CD4-positive, alpha-beta T cell treated with Interferon alpha-2 for 1 hour (primary cell): ENCODE measurements at places on chromosomes 13 and 19.

DNA sequence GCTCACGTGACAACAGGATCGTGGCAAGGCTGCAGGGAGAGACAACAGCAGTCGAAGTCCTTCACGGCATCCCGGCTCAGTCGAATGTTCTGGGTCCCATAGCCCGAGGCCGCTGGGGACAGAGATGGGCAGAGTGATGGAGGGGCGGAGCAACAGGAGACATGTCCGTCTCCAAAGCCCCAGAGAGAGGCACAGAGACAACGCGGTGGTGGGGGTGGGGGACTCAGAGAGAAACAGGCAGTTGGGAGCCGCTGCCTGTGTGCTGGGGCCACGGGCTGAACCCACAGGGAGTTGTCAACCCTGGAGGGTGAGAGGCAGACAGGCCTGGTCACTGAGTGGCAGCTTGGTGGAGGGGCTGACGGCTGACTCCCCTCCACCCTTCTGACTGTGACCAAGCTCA is 20.4 kb downstream of the NOSIP start:
- DNase-seq = no peak

DNA sequence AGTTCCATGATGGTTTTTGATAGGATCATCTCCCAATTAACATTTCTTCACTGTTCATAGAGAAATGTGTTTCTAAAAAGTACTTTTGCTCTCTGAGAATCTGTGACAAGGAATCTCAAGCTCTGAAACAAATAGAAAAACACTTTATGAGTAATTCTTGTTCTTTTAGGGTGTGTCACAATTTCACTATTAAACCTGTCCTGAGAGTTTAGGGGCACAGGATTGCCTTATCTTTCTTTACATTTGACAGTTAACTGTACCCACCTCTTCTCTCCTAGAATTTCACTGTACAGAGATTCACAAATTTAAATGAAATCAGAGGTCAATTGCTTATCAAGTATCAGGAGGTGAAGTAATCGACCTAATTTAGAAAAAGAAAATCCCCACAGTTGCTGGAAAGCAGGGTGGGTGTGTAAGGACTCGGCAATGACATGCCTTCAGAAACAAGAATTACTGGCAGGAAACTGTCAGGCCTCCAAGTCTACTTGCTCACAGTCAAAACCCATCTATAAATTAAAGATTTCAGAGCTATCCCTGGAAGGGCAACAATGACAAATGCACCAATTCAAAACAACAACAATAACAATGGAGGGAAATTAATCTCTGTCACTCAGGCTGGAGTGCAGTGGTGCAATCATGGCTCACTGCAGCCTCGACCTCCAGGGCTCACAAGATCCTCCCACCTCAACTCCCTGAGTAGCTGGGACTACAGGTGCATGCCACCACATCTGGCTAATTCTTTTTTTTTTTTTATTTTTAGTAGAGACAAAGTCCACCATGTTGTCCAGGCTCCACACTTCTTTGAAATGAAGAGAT is 250.2 kb downstream of the ABCC4 start:
- DNase-seq = no peak

DNA sequence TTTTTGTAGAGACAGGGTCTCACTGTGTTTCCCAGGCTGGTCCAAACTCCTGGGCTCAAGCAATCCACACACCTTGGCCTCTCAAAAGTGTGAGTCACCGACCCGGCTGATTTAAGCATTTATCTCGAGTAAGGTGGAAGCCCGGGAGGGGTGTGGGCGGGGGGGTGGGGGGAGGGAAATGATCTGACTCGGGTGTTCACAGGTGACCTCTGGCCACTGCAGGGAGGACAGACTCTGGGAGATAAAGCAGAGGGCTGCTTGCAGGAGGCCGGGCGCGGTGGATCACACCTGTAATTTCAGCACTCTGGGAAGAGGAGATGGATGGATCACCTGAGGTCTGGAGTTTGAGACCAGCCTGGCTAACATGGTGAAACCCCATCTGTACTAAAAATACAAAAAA is 7.9 kb downstream of the DENND1C start:
- no peak for DNase-seq

DNA sequence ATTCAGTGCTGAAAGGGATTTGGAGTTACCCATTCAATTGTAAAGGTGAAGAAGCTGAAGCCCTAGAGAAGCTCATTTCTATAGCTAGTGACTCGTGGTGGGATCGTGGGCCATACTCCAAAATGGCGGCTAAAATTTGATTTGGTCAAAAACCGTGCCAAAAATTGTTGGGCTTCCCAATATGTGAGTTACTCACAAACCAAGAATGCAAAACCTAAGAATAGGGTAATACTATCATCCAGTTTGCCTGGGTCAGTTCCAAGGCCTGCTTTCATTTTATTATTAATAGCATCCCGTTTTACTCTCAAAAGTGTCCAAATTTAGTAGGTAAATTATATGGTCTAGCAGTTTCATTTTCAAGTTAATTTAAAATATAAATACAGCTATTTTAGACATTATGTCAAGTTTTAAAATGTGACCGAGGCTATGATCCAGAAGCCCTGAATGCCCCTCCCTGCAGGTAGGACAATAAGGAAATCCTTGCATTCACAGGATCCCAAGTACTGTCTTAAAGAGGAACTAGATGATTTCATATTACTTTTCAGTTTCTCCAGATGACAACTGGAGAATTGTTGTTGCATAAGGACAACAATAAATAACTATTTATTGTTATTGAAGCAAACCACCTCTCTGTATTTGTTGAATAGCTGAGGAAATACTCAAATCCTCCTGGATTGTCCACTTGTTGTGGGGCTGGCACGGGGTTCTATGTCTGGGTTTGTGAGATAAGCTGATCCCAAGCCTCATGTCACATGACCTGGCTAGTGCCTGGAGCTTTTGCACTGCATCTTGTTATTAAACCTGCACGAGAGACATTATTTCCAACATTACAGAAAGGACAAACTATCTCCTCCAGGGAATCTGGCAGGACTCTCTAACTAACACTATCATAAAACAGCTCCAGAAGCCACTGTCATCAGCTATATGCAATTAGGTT is 11.6 kb upstream of the RAP2A start:
- DNase-seq = no peak

- no peak for DNase-seq
These were observed 1528.6 kb upstream of the SLC10A2 start for GRCh38 chr13:104594806-104595205.

DNA sequence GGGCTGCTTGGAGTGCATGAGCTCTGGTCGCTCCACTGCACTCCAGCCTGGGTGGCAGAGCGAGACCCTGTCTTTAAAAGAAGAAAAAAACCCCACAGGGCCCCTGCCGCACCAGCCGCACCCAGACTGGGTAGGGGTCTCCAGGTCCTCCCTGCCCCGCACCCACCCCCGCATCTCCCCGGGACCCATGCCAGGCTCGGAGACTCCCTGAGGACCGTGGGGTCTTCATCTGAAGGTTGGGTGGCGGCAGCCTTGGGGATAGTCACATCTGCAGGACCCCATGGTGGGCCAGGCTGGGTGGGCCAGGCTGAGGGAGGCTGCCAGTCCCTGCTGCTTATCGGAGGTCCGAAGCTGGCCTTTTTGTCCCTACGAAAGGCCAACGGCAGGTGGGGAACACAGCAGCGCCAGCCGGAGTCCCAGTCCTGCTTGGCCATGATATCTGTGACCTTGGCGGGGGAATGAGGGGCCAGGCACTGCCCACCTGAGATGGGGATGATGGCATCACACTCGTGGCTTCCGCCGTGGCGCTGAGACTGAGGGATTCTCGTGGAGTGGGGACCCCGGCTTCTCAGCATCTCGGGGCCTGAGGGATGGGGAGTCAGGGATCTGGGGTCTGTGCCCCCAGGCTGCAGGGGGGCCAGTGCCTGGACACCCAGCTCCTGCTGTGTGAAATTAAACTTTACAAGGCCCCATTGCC is 11.1 kb downstream of the EFNA2 start:
- no peak for DNase-seq

DNA sequence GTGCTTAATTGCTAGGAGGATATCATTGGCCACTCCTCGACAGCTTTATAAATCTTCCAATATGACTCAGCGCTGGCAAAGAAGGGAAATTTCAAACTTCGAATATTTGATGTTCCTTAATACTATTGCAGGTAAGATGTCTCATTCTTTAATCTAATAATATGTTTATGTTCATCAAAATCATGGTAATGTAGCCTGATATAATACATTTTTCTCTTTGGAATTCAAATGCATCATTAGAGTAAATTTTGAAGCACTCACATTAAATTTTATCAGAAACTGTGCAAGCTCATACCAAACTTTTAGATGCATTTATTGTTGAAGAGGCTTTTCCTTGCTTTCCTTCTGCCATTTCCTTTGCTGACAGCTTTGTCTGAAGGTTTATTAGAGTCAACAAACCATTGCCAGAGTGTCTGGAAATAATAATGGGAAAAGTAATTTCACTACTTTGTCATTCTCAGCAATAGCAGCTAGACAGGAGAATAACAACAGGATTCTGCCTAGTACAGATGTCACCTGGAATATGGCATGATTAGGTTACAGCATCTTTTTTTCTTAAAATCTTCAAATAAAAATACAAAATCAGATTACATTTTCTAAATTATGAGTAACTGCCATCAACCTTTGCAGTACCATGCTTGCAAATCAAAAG is 78.6 kb upstream of the MAB21L1 start:
- no peak for DNase-seq

- no peak for DNase-seq
These were observed 538 bp downstream of the LSM4 start for GRCh38 chr19:18322318-18322758.

DNA sequence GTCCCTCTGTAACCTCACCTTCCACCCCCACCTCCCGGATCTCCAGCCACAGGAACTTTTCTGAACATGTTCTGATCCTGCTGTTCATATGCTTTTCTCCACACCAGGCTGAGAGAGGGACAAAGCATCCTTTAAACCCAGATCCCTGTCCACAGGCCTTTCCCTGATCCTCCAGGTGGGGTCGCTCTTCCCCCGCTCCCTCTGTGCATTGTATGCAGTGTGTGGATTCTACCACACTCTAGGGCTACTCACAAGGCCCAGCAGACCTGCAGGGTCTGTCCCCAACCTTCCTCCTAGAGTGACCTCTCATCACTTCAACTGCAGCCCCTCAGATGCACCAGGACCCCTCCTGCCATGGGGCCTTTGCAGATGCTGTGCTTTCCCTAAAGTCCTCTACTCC is 1200.6 kb downstream of the UQCRFS1 start:
- DNase-seq = no peak

DNA sequence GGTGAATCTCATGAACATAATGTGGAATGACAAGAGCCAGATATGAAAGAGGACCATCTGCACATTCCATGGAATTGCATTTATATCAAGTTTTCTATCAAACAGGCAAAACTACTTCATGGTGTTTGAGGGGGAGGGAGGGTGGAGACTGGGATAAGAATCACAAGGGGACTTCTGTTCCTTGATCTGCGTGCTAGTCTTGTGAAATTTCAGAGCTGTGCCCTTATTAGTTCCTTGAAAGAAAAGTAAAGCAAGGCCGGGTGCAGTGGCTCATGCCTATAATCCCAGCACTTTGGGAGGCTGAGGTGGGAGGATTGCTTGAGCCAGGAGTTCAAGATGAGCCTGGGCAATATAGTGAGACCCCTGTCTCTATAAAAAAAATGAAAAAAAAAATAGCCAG is 30.2 kb upstream of the CEBPG start:
- DNase-seq = no peak

DNA sequence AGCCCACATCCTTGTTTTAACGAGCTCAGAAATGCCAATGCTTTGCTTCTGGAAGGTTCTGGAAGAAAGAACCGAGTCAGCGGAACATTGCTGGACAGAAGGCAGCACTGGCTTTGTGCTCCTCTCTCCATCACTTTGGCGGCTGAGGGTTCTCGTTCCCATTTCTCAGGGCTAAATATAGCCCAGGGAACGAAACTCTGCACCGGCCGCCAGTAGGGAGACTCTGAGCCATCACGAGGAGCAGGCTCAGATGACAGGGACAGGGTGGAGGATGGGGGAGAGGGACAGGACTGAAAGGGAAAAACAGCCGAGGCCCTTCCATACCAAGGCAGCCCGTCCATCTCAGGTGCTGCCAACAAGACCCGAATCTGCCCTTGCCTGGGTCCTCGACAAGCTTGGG is 166.4 kb downstream of the CACNA1A start:
- DNase-seq = no peak

DNA sequence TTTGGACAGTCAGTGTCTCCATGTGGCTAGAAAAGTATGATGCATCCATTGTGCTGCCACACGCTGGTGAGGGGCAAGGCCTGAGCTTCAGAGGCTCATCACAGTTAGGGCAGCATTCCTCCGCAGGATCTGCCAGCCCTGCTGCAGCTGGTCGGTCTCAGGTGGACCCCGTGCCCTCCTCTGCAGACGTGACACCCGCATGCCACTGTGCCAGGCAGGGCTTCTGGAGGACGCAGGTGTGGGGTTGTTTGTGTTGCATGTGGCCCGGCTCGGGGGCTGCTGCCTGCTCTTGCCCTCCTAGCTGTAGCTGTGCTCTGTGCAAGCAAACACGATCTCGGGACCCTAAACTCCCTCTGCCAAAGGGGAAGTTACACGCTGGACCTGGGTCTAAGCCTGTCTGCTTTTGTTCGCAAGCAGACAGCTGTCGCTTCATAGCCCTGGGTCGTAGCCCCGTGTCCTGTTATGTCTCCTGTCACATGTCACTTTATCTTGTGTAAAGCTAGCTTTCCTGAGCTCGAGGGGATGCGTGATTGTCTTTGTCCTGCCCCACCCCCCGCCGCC is 45.3 kb downstream of the SLC7A9 start:
- no peak for DNase-seq

DNA sequence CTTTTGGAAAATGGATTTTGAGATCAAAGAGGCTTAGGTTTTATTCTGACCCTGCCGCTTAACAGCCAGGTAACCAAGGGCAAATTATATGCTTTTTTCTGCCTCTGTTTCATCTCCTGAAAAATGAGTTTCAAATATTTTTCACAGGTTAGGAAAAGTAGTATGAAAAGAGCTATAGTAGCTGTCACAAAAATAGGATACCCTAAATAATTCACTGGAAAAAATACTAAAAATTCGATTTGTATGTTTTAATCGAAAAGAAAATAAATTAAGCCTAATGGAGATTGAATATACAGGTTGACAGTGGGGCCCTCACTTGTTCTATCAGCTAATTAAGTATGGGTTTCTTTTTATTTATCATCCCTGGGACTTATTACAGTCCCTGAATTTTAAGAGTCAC is 58.3 kb downstream of the RNF6 start:
- no peak for DNase-seq

- DNase-seq = no peak
These were observed 947 bp downstream of the ATP4B start for GRCh38 chr13:113656831-113657671.

DNA sequence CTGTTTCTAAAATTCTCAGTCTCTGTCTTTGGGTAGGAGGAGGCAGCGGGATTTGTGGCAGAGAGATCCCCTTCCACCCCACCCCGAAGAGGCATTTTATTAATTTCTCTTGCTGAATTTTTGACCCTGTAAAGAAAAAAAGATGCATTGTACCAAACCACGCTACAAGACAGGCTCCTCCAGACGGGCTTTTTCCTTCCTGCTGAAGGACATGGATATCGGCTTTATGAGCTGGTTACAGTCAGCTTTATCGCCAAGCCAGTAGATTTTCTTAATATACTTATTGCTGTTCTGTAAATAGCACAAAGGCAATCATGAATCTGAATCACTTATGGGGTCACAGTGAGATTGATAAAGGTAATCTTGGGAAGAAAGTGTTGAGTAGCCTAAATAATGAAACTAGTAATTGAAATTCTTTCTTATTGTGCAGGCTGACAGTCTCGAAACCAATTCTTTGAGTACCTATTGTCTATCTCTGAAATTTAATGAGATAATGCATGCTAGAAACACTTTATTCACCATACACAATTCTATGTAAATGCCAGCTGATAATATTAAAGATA is 24.5 kb downstream of the MBNL2 start:
- DNase-seq = no peak

- DNase-seq = no peak
These were observed 28.6 kb upstream of the NDUFS7 start for GRCh38 chr19:1354970-1355567.

- no peak for DNase-seq
These were observed 89.5 kb downstream of the ARHGEF7 start for GRCh38 chr13:111204438-111205177.
